ENCODE measurements at places on chromosomes 2 and 18. TPM values are rescaled to one million over a fixed set of nuclear protein-coding genes. Genes with fewer than 3 reads are reported as not detected.

TRIB2 gene
- 9.0 TPM for total RNA-seq

ABCG8 gene
- not detected for total RNA-seq

SERPINB10 gene
- not detected for total RNA-seq

TUBA4A gene
- total RNA-seq, result 556 TPM

ADAM17 gene
- total RNA-seq, result 16.1 TPM

DTNA gene
- 96.9 TPM for total RNA-seq

UNC50 gene
- total RNA-seq, result 35.1 TPM

ACMSD gene
- total RNA-seq, result not detected

MOGAT1 gene
- not detected for total RNA-seq
